CD4-positive, alpha-beta T cell treated with Interleukin-6 at 100 ng/mL for 8 hours (primary cell): ENCODE measurements at places on chromosomes 1 and 21.

- no peak for DNase-seq
These were observed 269.5 kb downstream of the NPHP4 start for GRCh38 chr1:5722635-5723164.

DNA sequence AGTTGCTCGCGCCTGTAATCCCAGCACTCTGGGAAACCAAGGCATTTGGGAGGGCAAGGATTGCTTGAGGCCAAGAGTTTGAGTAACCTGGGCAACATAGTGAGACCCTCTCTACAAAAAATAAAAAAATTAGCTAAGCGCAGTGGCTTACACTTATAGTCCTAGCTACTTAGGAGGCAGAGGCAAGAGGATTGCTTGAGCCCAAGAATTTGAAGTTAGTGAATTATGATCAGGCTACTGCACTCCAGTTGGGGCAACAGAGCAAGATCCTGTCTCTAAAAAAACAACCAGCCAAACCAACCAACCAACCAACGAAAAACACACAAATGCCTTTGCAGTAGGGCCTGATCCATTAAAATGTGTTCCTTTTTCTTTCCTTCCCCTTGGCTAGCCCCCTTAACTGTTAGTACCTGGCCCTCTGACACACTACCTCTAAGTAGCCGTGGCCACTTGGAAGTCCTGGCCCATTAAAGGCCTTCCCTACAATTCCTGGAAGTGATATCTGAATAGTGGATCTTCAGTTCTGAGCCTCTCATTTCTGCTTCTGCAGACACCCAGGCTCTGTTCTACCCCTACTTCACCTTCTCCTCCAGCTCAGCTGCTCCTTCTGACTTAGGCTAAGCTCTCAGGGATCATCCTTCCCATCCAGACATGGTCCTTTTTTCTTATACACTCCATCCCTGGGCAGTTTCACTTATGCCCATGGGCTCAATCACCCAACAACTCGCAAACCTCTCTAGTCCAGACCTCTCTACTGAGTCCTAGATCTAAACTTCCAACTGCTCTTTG is 3.5 kb upstream of the OSCP1 start:
- no peak for DNase-seq

GRCh38 chr1:29417147-29417858 is 181.0 kb downstream of the PTPRU start:
- no peak for DNase-seq

GRCh38 chr1:197198911-197199310 is 52.4 kb upstream of the ASPM start:
- no peak for DNase-seq

DNA sequence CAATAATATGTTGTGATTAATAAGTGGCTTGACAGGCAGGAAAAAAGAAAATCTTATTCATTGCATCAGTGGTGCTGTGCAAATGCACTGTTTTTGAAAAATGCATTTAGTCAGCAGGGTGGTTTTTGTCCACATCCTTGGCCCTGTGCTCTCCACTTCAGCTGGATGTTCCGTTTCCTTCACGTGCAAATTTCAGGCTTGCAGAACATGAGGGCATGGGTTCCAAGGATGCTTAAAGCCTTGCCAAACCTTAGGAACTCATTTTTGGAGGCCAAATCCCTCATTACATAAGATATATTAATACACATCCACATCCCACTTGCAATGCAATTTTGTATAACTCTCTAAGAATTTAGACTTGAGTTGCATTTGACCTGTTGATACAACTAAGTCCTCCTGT is 410.1 kb downstream of the PRDM2 start:
- no peak for DNase-seq

GRCh38 chr1:117003223-117003875 is 1.8 kb downstream of the CD101 start:
- DNase-seq, result no peak

GRCh38 chr21:20329636-20330035 is 668.6 kb upstream of the NCAM2 start:
- DNase-seq, result no peak

DNA sequence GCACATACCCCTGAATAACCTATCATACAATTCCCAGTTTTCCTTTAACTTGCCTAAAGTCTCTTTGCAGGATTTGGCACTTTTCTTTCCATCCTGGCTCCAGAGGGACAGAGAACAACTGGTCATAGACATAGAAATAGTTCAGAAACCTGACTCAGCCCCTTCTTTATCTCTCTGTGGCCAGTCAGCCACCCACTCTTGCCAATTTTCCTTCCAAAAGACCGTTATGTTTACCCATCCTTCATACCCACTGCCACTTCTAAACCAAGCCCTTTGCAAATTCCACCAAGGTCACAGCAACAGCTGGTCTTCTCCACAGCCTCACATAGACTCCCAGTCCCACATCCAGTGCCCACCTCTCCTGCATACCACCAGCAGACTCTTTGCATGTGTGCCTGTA is 127.2 kb upstream of the FGGY start:
- no peak for DNase-seq

GRCh38 chr1:62358665-62359373 is 39.6 kb upstream of the KANK4 start:
- DNase-seq, result no peak

GRCh38 chr1:202073206-202073605 is 49.5 kb upstream of the GPR37L1 start:
- DNase-seq, result no peak

DNA sequence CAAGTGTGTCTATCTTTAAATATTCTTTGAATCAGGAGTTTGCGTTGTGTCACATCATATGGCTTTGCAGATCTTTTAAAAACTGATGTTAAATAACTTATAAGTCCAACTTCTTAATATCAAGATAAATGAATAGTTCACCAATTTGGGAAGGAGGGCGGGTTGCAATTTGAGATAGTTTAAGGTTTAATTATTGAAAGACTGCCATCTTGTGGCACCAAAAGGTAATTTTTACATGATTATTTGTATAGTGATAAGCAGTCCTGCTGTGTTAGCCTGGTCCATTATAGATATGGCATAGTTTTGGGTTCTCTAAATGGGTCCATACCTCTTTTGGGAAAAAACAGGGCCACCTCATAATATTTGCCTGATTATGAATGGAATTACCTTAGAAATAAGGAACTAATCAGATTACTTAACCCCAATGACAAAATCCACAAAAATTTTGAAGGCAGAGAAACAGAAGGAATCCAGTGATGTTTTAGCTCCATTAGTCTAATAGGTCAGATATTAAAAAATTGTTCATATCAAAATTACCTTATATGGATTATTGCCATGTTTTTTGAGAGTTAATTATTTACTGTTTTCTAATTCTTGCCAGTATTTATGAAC is 64.3 kb downstream of the PRKAA2 start:
- DNase-seq, result peak; percentile 5

- DNase-seq, result no peak
These were observed 10.3 kb upstream of the L1TD1 start for GRCh38 chr1:62184336-62184735.

- DNase-seq, result no peak
These were observed 25.3 kb downstream of the WLS start for GRCh38 chr1:68206848-68207689.

- DNase-seq, result no peak
These were observed 573.1 kb downstream of the USP25 start for GRCh38 chr21:16302851-16303282.

GRCh38 chr1:183970516-183971300 is 66.8 kb downstream of the COLGALT2 start:
- no peak for DNase-seq

DNA sequence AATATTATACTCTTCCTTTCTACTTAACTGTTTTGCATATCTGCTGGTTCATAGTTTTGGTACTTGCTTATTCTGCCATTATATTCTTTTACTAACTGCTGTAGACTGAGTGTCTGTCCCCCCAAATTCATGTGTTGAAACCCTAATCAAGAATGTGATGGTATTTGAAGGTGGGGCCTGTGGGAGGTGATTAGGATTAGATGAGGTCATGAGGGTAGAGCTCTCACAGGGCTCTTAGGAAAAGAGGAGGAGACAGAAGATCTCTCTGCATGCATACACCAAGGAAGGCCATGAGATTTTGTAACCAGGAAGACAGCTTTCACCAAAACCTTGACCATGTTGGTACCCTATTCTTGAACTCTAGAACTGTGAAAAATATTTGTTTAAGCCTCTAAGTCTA is 354.1 kb upstream of the B3GALT2 start:
- DNase-seq, result peak; percentile 23
